ENCODE measurements at places on chromosomes 11 and 22.
A peak's percentile ranks its signal among the peaks of the same experiment; 100 is the strongest.

DNA sequence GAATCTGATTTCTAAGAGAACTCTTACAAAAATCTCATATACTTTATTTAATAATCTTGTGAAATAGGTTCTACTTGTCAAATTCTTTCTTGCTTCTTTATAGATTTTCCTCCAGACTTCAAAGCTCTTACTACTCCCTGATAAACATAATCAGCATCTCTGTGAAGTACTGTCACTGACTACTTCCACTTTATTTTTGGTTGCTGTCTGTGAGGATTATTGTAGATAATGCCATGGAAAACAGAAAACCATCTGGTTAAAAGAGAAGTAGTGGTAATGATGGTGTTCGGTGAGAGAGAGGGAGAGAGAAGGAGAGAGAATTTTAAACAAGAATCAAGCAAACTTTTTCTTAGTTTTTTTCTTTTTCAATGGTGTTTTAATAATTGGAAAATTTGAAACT lies 152.3 kb downstream of the TMEM135 start:
- no peak for DNase-seq

- no peak for DNase-seq
Measured at GRCh38 chr22:17083255-17083654, 1.5 kb upstream of the IL17RA start.

DNA sequence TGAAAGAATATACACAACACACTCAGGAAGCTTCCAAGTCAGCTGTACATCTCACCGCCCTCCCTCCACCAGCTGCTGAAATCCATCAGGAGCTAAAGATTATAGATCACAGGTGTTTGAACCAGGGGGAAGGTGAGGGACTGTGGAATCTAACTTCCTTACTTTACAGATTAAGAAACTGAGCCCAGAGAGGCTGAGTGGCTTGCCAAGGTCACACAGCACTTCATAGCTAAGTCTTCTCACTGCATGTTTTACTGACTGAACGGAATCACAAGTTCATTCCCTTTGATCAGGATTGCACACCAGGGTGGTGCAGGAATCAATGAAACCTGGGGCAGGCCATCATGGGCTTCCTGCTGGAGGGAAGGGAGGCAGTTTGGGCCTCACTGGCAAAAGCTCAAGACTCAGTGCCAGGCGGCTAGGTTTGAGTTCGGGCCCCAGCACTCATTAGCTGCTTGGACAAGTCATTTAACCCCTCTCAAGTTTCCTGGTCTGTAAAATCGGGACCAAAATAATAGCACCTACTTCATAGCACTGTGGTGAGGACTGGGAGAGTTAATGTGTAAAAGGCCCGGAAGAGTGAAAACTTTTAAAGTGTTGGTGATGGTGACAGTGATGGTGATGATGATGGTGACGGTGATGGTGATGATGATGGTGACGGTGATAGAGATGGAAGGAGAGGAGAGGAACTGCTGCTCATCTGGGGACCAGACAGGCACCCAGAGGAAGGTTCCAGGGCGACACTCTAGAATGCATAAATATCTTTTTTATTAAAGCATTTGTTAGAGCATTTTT lies 8.2 kb downstream of the CD5 start:
- no peak for DNase-seq

GRCh38 chr11:61869708-61870451 lies 21.5 kb downstream of the FADS3 start:
- DNase-seq, result no peak

- no peak for DNase-seq
Measured at GRCh38 chr22:46087816-46088277, 62.5 kb upstream of the PPARA start.

GRCh38 chr22:25016311-25016710 lies 63.8 kb downstream of the KIAA1671 start:
- DNase-seq, result no peak

- DNase-seq, result no peak
Measured at GRCh38 chr11:22884217-22884616, 23.9 kb upstream of the CCDC179 start.

GRCh38 chr22:28442264-28442710 lies 237.4 kb downstream of the TTC28 start:
- peak; percentile 63 for DNase-seq

GRCh38 chr11:125111001-125111342 lies 454 bp downstream of the TMEM218 start:
- DNase-seq, result no peak

- no peak for DNase-seq
Measured at GRCh38 chr22:37048133-37048532, 3.4 kb upstream of the KCTD17 start.

DNA sequence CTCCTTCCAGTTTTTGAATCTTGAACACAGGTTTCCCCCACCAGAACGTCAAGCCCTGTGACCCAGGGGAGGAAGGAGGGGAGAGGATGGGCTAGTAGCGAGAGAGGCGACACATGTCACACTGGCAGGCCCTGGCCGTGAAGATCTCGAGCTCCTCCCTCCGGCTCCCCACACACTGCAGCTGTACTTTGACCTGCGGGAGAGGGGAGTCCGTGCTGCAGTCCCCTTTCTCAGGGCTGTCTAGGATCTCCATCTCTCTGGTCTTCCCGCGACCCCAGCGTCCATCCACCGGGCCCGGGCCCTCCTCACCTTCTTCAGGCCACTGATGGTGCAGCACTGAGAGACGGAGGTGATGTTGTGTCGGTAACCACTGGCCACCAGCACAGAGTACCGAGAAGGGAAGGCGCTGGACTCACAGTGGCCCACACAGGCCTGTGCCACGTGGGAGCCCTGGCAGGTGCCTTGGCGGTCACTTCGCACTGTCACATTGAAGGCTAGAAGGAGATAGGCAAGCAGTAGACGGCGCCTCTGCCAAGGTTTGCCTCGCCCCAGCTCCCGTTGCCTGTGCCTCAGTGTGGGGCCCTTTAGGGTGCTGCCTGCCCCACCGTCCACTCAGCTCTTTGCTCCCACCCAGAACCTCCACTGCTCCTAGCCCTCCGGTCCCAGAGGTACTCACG lies 873 bp downstream of the GPHA2 start:
- DNase-seq, result no peak

GRCh38 chr11:17508306-17508705 lies 31.7 kb upstream of the ABCC8 start:
- DNase-seq, result no peak

DNA sequence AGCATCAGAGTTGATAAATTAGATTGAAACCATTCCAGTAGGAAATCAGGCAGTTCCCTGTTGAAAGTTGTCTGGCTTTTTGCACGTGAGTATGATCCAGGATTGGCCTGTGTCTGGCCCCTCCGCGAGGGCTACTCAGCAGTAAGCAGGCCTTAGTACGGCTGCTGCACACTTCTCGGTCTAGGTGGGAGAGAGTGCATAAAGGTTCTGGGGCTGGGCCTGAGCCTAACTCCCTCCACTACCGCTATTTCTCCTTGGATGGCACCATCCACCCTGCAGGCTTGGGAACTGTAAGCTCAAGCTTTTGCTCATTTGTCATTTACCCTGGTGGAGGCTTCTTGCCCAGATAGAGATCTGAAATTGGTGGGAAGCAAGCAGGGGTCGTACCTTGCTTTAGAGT lies 22.0 kb downstream of the TUB start:
- no peak for DNase-seq

DNA sequence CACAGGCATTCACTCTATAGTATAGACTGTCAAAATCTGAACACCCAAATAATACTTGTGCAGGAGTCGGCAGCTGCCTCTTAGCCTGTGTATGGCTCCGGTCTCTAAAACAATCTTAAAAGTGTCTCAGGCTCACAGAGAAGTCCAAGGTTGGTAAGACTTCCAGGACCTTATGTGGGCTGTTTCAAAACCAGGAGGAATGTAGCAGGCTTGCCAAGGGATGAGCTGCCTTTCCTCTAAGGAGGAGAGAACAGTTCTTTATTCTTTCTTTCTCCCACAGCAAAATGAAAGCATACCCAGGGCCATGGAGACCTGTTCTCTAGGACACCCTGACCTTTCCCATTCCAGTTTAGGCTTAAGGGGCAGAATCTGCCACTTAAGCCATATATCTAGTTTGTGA lies 176.5 kb downstream of the TRPC6 start:
- no peak for DNase-seq

DNA sequence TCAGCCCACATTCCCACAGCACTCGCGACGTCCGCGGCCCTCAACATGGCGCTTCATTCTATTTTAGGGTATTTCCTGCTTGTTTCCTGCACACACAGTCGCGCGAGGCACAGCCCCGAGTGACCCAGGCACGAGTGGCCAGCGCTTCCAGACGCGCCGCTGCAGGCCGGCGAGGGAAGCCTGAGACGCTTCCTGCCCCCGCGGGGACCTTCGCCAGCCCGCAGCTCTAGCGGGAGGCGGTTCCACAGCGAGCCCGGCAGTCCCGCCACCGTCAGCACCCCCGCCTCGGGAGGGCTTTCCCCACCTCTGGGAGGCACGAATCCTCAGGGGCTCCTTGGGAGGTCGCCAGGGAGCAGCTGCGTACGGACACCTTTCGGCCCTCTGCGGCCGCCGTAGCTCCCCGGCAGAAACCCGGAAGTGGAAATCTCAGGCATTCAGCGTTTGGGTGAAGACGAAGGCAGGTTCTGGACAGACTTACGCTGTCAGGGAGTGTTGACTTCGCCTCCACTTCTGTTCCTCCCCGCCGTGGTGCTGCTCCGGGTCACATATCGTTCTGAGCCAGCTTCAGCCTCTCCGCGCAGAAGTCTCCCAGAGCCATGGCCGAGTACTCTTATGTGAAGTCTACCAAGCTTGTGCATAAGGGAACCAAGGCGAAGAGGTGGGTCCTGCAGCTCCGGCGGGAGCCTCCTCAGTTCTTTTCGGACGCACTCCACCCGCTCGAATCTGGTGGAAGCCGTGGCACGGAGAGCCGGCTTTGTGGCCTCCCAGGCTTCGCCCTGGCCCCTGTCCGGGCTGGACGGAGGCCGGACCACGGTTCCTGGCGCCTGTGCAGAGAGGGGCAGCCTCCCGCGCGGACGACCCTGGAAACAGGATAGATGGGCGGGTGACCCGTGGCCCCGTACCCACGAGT lies 2925.9 kb upstream of the OR11H1 start:
- DNase-seq, result no peak
